Adipocyte (in vitro differentiated cells): ENCODE measurements at places on chromosomes 13 and 19.

- DNase-seq, result no peak
Observed at GRCh38 chr13:111947026-111947810, 119.7 kb upstream of the SOX1 start.

GRCh38 chr13:75264611-75265010 lies 217.4 kb downstream of the TBC1D4 start:
- DNase-seq, result no peak

DNA sequence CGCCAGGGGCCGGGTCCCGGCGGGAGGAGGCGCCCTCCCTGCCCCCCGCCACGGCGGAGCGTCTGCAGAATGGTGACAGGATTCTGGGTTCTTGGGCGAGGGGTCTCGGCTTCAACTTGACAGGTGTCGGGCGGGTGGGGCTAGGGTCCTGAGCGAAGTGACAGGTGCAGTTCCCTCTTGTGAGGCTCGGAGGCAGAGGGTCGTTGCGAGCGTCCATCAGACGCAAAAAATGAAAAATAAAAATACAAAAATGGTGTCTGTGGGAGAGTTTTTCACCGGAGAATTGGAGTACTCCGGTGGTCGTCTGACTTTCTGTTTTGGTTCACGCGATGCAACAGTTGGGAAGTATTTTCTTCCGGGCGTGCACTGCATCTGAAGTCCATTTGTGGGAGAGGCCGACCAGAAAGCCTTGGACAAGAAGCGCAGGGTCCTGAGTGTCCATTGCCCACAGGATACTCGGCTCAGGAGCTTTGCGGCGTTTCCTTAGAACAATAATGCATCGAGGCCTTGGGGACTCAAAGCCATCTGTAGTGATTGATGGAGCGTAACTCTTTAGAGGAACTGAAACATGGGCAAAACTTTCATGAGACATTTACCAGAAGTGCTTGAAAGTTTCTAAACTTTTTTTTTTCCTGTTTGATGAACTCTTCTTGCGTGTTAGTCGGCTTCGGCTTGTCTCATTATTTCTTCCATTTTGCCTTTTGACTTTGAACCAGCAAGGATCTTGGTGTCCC lies 759 bp downstream of the RB1 start:
- DNase-seq, result peak; percentile 78

DNA sequence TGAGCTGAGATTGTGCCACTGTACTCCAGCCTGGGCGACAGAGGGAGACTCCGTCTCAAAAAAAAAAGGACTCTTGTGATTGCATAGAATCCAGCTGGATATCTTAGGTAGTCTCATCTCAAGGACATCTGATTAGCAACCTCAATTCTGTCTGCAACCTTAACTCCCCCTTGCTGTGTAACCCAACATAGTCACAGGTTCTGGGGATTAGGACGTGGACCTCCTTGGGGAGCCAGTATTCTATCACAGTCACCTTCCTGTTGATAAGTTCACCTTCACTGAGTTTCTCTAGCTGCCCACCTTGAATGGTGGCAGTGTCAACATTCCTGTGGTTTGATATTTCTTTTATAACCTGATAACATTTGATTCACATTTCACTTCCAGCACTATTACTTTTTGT lies 27.2 kb downstream of the GPR18 start:
- no peak for DNase-seq

DNA sequence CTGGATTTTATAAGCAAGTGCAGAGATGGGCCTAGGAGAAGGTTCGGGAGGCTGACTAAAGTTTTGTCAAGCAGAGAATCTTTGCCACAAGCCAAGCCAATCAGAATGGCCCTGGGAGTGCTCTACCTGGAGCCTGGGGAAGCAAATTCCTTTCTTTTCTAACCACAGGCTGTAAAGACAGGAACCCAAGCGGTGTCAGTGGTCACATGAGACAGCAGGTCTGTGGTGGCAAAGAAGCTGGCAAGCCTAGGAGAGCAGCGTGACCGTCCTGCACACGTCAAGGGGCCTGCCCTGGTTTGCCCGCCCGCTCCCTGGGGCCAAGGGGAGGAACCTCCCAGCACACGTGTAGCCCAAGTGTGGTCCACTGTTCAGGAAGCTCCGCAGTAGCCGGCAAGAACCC lies 90.8 kb downstream of the IPO5 start:
- DNase-seq, result no peak

DNA sequence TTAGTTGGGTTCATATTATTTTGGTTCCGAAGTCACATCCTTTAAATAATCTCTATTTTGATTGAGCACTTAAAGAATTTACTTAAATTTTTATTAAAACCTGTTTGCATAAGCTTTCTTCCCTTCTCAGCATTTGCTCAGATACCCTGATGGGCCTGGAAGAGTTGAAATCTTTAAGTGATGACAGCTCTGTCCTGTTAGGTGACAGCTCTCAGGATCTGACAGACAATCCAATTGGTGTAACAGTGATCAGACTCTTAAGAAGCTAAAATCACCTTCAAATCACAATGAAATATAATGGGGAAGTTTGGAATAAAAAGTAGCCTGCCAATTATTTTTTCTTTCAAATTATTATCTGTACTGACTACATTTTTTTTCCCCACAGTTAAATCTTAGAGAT lies 284.4 kb downstream of the LMO7 start:
- no peak for DNase-seq

DNA sequence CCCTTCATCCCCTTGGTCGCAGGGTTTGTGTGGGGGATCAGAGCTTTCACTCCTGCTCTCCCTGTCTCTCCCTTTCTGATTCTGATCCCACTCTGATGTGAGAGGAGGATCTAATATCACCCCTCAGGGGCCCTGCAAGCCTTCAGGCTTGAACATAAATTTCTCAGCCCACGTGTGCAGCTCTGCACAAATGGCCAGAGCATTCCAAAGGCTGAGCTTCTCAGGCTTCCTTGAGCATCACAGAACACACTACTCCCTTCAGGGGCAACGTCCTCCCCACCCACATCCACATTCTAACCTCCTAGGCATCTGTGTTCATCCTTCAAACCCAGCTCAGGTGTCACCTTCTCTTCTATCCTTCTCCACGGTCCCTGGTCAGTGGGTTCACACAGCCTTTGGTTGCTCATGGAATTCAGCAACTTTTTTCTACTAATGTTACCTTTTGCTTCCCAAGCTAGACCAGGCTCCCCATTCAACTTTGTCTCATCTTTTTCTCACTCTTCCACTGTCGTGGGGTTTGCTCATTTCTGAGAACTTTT lies 24.4 kb upstream of the DOCK9 start:
- DNase-seq, result no peak

DNA sequence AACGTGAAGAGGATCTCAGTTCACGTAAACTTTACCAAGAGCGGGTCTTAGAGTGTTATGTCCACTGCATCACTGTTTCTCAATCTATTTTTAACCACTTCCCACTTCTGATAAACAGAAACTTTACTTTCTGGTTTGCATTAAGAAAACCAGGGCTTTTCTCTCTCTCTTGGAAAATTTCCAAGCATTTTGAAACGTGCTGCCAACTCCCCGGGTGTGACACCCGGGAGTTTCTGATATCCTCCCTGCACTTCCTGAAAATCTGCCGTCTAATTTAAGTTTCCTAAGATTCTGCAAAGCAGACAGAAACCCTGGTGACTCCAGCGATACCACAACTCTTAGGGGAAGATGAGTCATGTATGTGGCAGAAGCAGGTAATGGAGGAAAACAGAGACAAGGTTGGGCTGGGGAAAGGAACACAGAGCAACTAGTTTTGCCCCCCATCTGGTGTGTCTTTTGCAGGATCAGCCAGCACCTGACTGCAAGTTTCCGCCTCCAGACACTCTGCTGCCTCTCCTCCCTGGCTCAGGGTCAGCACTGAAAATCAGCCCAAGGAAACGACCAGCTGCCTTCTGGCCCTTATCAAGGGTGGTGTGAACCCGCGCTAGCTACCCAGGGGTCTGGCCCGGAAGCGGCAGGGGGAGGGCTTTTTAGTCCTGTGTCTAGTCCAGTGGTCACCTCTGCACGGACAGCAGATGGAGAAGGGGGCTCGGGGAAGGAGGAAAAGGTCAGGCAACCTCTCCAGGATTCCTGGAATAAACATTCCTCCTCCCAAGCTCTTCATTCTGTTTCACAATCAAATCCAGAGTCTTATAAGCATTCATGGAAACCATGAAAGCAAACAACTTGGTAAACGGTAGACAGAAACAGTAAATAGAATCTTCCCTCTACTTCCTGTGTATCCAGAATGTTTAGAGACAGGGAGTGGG lies 11.3 kb upstream of the FFAR2 start:
- DNase-seq, result peak; percentile 15
